ENCODE measurements at places on chromosomes 4 and X. TPM values are rescaled to one million over a fixed set of nuclear protein-coding genes. Genes with fewer than 3 reads are reported as not detected.

- H3K4me1 ChIP-seq, result peaks cover 12% of the 10 kb centered on the region
- no peak for DNase-seq
- no peaks in the 10 kb centered on the region for H3K36me3 ChIP-seq
- no peak overlapping the region for H3K27ac ChIP-seq
Measured at GRCh38 chr4:86544310-86544966, 49.7 kb upstream of the PTPN13 start.

DNAAF6 gene
- not detected for total RNA-seq

- no peak for DNase-seq
- no peak overlapping the region for H3K27ac ChIP-seq
- no peak overlapping the region for H3K4me3 ChIP-seq
- H3K4me1 ChIP-seq, result no peaks in the 10 kb centered on the region
- no peaks in the 10 kb centered on the region for H3K36me3 ChIP-seq
Measured at GRCh38 chr4:88353324-88353723, 25.3 kb upstream of the HERC6 start.

- H3K36me3 ChIP-seq, result no peaks in the 10 kb centered on the region
- no peaks in the 10 kb centered on the region for H3K4me1 ChIP-seq
- H3K27ac ChIP-seq, result no peak overlapping the region
- H3K27me3 ChIP-seq, result no peaks in the 10 kb centered on the region
- no peak overlapping the region for H3K4me3 ChIP-seq
Measured at GRCh38 chrX:4627414-4627813, 914.0 kb upstream of the PRKX start.

GRCh38 chrX:123884809-123885408 is 25.1 kb downstream of the XIAP start:
- H3K27me3 ChIP-seq, result no peaks in the 10 kb centered on the region
- DNase-seq, result no peak
- H3K4me1 ChIP-seq, result no peaks in the 10 kb centered on the region
- H3K36me3 ChIP-seq, result peaks cover 9% of the 10 kb centered on the region
